ENCODE measurements at places on chromosomes 1 and 21.

- peak; percentile 45 for DNase-seq
Measured at GRCh38 chr1:55286856-55287602, 71.9 kb upstream of the USP24 start.

DNA sequence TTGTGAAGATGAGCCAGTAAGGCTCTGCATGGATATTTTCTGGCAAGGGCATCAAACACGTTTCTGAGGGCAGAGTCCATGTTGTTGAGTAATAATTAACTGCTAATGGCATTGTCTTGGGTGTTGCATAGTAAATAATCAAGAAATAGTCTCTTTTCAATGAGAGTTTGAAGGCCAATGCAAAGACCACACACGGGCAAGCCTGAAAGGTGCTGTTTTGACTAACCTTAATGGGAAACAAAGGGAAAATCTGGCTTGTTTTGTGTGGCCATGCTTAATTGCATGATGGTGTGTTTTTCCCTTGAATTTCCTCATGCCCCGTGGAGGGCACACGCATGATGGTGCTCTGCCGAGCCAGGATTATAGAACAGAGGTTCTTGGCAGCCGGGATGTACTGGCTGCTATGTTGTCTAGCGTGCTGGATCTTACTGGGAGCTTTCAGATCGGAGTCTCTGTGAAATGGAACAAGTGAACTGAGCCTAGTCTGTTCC is 127.6 kb downstream of the NOS1AP start:
- no peak for DNase-seq

DNA sequence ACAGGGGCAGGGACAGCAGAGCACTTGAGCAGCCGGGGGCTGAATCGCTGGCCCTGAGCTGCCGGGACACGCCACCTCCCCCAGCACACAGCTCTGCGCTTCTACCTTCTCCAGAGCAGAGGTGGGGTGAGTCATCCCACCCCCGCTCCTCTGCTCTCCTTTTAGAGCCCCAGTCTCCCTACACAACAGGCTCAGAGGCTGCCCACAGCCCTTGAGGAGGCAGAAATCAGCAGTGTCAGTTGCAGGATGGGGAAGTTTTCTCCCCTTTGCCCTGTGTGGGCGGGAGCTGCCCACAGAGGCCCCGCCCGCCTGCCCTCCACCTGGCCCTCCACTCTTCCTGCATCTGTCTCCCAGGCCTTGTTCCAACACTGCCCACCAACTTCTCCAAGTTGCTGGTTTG is 94.6 kb downstream of the STUM start:
- peak; percentile 60 for DNase-seq

DNA sequence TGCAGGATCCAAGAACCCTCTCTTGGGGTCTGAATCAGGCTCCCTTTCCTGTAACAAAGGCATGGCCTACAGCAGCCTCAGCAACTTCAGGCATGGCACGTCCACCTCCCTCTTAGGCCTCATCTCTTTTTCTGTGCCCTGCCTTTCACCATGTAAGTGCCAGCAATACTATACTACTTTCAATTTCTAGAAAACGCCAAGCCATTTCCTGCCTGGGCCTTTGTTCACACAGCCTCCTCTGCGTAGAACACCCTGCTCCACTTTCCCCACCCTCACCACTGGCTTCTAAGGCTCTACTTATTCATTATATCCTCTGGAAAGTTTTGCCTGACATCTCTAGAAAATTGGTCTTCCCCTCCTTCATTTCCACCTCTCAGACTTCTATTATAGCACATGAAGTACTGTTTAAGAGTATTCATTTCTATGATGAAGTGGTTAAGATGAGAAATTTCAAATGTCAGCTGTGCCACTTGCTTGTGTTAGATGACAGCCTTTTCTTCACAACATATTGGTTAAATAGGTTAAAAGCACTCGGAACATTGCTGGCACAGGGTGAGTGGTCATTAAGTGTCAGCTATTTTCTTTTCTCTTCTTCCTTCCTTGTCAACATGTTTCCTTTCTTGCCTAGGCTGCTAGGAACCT is 41.6 kb upstream of the VWA5B1 start:
- no peak for DNase-seq

GRCh38 chr21:14947613-14948160 is 117.1 kb downstream of the NRIP1 start:
- no peak for DNase-seq

GRCh38 chr1:243416495-243416894 is 160.7 kb downstream of the SDCCAG8 start:
- DNase-seq = peak; percentile 28

- peak; percentile 89 for DNase-seq
Measured at GRCh38 chr1:59696421-59697115, 118.2 kb upstream of the HOOK1 start.

GRCh38 chr1:44757420-44757819 is 17.8 kb downstream of the KIF2C start:
- DNase-seq = no peak

DNA sequence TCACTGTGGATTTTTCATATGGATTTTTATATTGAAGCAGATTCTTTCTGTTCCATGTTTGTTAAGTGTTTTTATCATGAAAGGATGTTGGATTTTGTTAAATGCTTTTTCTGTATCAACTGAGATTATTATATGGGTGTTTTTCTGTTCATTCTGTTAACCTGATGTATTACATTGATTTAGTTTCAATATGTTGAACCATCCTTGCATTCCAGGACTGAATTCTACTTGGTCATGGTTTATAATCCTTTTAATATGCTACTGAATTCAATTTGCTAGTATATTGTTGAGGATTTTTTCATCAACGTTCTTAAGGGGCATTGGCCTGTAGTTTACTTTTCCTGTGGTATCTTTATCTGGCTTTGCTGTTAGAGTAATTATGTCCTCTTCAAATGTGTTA is 55.8 kb downstream of the CCDC30 start:
- DNase-seq = no peak

DNA sequence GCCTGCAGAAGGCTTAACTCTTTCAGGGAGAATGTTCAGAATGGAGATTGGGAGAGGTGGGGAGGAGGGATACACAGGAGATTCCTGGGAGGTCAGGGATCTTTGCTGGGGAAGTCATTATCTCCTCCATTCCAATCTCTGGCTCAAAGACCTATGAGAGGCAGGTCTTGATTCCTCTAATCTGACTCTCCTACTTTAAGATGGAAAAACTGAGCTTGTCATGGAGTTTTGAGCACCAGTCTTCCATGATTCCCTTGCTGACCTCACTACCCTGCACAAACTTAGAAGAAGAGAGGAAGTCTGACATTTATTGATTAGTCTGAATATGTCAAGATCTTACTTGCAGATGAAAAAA is 41.5 kb upstream of the SYNC start:
- no peak for DNase-seq

DNA sequence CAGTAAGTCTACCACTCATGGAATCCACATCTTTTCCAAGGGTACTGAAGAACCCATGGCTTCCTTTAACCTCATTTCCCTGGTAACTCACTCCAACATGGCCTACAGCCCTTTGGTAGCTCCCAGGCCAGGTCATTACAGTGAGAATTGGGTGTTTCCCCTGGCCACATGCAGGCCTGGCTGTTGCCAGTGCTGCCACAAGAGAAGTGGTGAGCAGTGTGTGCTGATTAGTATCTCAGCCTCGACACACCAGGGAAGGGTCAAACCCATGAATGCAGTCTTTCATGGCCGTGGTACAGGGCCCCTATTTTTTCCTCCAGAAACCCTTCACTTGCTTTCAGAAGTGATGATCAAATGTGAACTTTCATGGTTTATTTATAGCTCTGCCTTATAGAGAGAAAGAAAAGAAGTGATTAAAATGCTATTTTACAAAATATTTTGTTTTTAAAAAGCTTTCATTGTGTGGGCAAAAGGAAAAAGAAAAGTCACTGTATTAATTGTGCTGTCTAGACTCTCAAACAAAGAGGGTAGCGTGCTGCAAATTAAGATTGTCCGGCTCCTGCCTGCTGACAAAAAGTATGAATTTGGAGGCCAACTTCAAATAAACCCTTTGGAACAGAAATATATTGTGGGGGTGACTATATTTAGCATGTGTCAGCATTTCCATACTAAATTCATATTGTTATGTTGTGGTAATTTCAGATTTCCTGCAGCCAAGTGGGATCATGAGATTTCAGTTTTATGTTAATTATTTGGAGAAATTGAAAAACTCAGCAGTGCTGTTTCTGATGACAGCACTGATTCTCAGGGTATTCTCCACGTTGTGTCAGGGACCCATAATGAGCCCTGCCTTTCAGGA is 62.0 kb upstream of the HOOK1 start:
- DNase-seq = peak; percentile 27

- peak; percentile 51 for DNase-seq
Measured at GRCh38 chr1:35030756-35031446, 844 bp downstream of the ZMYM6 start.

DNA sequence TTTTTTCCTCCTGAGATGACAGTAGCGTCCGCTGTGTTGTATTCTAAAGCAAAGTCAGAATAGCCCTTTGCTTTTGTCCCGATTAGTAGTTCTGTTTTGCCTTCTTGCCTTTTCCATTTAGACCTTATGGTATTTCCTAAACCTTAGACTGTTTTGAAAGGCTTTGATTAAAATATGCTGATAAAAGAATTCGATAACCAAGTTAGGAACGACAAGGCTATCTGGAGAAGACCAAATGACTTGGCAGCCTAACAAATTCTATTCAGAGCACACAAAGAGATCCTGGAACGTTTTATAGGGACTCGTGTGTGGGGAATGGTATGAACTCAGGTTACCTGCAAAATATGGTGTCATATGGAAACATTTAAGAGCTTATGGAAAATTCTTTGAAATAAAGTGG is 42.9 kb downstream of the NFIA start:
- DNase-seq = no peak

DNA sequence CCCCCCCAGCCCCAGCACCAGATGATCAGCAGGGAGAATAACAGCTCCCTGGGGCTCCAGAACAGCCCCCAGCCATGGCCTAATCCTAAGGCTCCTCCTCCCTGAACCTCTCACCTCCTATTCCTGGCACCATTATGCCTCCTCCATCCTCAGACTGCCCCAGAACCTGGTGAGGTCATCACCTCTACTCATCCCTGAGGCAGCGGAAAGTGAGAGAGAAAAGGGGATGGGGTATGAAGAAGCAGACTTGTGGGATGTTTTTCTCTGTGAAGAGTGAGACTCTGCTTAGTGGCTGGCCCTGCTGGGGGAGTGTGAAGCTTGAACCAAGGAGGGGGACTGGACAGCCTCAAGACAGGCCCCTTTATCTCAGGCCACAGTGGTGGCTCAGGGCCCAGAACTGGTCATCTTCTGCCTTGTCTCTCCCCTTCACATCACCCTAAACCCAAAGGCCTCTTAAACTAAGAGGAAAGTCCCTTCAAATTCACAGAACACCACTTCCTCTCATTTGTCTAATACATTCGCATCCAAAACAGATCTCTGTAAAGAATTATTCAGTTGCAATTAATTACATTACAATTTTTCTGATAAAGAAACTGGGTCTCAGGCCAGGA is 2.2 kb upstream of the PPM1J start:
- no peak for DNase-seq

GRCh38 chr1:58883037-58883887 is 99.4 kb upstream of the JUN start:
- DNase-seq = peak; percentile 95

GRCh38 chr1:98674075-98674781 is 12.7 kb downstream of the SNX7 start:
- no peak for DNase-seq

DNA sequence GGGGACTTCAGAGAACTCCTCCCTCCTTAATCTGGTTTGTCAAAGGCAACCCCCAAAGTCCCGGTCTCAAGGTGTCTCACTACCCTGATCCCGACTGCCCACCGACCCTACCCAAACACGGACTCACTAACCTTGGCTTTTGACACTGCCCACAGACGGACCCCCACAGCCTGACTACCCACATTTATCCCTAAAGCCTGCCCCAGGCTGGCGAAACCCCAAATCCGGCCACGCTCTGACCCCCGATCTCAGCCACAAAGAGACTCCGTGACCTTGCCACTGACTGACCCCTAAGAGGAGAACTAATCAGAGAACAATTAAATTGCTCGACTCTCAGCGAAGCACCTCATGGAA is 5.2 kb downstream of the ID3 start:
- no peak for DNase-seq

DNA sequence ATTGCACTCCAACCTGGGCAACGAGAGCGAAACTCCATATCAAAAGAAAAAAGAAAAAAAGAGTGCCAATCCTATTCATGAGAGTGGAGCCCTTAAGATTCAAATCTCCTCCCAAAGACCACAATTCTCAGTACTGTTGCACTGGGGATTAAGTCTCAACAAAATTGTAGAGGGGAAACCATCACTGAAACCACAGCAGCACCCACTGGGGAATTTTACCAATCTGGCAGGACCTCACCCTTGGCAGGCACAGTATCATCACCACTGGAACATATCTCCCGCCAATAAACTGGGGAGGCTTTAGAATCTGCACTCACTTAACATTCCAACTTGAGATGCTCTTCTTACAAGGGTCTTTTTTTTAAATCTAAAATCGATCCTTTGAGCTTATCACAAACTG is 41.0 kb downstream of the LRRC40 start:
- DNase-seq = no peak

DNA sequence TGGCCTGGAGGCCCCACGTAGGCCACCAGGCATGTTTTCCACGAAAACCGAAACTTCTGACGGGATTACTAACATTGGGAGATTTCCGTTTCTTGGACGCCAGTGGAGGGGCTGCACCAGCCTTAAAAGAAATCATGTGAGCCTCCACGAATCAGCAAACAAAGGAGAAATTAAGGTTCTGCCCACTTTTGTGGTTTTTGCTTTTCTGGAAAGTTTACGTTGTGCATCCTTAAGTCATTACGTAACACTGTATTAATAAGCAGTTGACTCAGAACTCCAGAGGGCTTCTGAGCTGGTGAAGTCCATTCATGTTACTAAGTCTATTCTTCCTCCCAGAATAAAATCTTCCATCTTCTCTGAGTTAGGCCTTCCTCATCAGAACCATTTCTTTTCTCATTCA is 168.5 kb downstream of the PSMG1 start:
- peak; percentile 98 for DNase-seq

DNA sequence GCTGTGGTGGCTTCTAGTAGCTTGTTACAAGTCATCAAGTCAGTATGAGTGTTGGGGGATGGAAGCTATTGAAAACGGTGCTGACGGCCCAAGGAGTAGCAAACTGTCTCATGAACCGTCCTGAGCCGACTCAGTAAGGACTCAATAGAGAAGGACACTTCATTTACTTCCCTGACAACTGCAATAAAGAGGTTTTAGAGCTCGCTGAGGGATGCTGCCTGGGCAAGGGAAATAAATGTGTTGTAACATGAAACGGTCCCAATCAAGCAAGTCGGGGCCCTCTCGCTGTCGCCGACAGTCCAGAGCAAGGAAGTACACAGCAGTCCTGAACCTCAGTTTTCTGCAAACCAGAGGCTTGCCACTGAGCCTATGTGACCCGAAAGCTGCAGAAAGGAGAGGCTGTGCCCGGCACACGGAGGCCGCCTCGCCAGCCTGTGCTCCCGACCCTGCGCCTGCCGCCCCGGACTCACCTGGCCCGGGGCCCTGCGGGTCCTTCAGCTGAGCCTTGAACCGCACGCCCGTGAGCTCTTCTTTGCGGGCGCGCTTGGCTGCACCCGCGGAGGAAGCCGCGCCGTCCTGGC is 423 bp downstream of the URB1 start:
- DNase-seq = no peak

GRCh38 chr1:24138476-24139221 is 4.3 kb downstream of the IL22RA1 start:
- DNase-seq = peak; percentile 22
